ENCODE measurements at places on chromosomes 2 and 18.
A peak's percentile ranks its signal among the peaks of the same experiment; 100 is the strongest.

DNA sequence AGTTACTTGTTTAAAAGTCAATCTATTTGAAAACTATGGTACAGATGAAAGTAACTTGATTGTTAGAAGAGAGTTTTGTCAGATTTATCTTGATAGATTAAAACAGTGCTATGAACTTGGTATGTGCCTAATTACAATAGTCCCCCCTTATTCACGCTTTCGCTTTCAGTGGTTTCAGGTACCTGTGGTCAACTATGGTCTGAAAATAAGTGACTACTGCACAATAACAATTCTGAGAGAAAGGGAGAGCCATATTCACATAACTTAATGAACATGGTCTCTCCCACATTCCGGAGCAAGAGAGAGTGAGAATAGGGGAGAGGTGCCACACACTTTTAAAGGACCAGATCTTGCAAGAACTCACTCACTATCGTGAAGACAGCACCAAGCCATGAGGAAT lies 13.2 kb upstream of the MAP4K4 start:
- no peak for DNase-seq

- no peak for DNase-seq
Observed at GRCh38 chr2:112727276-112728028, 6.6 kb downstream of the NT5DC4 start.

DNA sequence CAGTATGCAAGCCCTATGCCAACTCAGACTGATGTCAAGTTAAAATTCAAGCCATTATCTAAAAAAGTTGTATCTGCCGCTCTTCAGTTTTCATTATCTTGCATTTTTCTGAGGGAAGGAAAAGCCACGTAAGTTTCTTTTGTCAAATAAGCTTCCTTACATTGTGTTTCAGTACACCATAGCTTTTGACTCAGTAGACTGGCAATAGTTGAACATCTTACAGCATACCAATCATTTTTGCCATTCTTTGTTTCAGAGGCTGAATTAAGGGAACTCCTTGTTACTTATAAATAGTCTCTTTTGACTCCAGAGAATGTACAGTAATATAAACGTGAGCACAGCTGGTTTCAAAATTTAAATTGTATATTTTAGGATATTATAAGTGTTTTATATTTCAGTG lies 120.6 kb downstream of the EHBP1 start:
- no peak for DNase-seq

GRCh38 chr18:46488471-46489213 lies 168.4 kb downstream of the LOXHD1 start:
- DNase-seq = no peak

- no peak for DNase-seq
Observed at GRCh38 chr2:148530350-148530749, 114.2 kb upstream of the EPC2 start.

GRCh38 chr2:222525811-222526210 lies 101.5 kb downstream of the SGPP2 start:
- no peak for DNase-seq

DNA sequence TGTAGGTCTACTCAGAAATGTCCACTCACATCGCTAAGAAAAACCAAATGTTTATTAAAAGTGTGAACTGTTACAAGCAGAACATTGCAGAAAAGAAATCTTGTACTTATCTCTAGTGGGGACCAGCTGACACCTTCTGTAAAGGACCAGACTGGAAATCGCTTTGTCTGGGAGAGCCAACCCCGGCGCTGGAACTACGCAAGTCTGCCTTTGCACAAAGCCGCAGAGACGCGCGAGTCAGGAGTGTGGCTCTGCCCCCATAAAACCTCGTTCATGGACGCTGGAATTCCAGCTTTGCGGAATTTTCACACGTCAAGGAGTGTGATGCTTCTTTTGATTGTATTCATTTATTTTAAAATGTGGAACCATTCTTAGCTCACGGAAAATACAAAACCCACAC lies 141.9 kb upstream of the SALL3 start:
- no peak for DNase-seq

DNA sequence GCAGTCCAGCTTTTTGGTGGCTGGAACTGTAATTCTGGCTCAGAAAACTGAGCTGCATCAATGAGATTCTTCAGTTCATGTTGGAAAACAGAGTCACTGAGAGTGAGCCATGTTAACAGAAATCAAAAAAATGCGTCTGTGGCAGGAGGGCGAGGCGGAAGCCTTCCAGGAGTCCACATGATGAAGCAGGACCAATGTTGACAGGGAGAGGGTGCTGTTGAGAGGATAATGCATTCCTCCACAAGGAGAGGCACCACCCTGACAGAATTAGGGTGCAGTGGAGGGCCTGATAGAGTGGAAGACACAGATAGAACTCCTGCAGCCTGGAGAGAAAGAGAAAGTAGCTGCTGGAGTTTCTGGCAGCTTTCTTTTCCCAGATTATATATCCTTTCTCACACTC lies 111.5 kb downstream of the MGAT5 start:
- no peak for DNase-seq

- DNase-seq = no peak
Observed at GRCh38 chr2:136214307-136215200, 96.6 kb upstream of the CXCR4 start.

GRCh38 chr2:227849906-227850305 lies 21.5 kb upstream of the DAW1 start:
- DNase-seq = no peak

GRCh38 chr2:173184031-173185004 lies 108.7 kb downstream of the MAP3K20 start:
- no peak for DNase-seq

DNA sequence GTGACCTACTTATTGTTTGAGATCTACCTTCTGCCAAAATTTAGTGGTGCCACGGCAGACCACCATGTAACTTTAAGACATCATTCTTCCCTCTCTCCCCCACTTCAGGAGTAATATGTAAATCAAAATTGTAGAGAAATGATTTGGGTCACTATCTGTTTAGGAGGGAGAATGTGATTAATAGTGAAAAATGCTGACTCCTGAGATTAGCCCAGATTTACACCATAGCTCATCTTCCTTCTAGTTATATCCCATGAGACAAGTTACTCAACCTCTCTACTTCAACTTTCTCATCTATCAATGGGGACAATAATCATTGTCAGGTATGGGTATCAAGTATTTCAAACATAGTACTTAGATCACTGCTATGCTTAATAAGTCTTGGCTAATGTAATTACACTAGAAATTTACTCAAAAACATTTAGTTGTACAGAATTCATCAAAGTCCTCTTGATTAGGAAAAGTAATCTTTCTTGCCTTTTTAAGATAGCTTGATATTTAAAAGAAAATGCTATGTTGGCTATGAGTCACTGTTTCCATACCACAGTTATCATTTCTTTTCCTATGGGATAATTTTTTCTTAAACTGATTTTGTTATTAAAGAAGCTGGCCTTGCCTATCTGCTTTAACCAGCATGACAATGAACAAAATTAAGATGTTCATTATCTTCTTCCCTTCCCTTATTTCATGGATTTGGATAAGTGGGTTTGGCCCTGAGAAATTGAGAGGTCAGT lies 1038.9 kb upstream of the ZEB2 start:
- no peak for DNase-seq

GRCh38 chr2:43389581-43390466 lies 163.4 kb upstream of the ZFP36L2 start:
- no peak for DNase-seq

DNA sequence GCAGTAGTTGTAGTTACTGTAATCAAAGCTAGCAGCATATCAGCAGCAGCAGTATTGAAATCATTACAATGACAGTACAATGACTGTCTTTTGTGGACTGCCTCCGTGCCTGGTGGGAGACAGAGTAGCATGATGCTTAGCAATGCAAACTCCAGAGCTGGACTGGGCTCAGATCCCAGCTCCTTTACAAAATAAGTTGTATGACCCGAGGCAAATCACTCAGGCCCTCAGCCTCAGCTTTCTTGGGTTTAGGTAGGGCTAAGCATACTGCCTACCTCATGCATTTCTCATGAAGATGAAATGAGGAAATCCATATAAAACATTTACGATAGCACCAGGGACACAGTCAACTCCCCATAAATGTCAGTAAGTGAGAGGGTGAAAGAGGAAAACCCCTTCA lies 170.7 kb downstream of the TTC32 start:
- DNase-seq = no peak

GRCh38 chr2:227819398-227819697 lies 5.7 kb downstream of the CCL20 start:
- no peak for DNase-seq

DNA sequence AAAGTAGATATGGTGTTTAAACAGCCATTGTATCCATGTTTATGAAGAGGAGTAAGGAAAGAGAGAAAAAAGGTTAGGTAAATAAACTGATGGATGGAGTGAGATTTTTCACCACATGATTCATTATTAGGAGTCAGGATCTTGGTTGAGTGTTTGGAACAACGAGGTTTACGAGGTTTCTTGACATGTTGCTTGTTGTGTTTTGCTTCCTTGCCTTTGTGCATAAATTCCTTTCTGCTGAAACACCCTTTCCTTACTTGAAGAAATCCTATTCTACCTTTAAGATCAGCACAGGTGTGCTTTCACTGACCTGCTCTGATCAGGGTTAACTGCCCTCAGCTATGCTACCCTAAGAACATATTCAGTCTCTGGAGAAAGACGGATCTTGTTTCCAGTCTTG lies 66.6 kb downstream of the EFEMP1 start:
- DNase-seq = no peak

DNA sequence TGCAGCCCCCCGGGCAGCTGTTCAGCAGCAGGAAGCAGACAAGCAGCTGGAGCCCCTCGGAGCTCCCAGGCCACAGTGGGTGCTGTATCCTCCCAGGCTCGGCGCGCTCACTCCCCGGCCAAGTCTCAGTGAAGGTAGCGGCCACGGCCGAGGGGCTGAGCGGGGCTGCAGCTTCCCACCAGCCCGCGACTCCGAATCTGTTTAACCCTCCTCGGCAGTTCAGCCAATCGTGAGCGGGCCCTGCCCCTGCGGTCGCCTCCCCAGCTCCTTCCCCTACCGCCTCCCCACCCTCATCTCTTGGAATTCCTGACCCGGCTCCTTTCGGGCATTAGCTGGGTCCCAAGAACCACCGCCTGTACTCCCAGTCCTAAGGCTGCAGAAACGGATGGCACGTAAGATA lies at the start of gene RESP18:
Gene RESP18, minus strand, starts transcription at position 203 of the 400 bp plus-strand sequence.
- DNase-seq = no peak

GRCh38 chr2:230668184-230668938 lies 44.3 kb upstream of the CAB39 start:
- no peak for DNase-seq

- DNase-seq = no peak
Observed at GRCh38 chr2:138298120-138298814, 203.3 kb upstream of the SPOPL start.

GRCh38 chr2:62404913-62405312 lies 101.1 kb downstream of the TMEM17 start:
- no peak for DNase-seq

GRCh38 chr2:26043862-26044696 lies 10.2 kb downstream of the RAB10 start:
- DNase-seq = no peak

DNA sequence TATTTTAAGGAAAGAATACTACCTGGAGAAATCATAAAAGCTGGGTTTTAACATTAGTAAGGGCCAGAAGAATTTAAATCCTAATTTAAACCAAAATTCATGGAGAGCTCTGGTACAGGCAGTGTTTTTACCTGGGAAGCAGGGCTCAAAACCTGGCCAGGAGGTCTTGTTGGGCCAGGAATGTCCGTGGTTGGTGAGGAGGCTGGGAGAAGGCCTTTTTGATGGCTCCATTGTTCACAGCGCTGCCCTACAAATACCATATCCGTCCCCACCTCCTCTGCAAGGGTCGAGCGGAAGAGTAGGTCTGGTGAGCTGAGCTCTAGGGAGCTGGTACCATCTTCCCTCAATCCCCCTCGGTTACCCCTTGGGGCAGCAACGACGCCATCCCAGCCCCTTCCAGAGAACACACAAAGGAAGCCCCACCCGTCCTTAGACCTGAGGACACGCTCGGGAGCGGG lies 10.9 kb upstream of the HOXD1 start:
- no peak for DNase-seq

DNA sequence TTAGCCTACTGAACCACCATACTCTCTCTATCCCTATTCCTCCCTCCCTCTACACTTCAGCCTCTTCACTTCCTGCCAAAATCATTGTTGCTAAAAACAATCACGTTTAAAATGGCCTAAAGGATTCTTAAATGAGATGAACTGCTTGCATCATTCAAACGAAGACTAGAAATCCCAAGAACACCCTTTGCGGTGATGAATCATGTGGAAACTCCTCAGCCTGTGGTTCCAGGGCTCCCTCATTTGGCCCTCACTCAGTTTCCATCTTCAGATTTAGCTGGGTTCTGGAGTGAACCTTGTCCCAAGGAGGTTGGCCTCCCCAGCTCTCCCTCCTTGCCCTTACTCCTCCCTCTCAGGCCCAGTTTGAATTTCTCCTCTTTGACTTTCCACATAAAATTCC lies 125.6 kb upstream of the CDC42EP3 start:
- DNase-seq = no peak

DNA sequence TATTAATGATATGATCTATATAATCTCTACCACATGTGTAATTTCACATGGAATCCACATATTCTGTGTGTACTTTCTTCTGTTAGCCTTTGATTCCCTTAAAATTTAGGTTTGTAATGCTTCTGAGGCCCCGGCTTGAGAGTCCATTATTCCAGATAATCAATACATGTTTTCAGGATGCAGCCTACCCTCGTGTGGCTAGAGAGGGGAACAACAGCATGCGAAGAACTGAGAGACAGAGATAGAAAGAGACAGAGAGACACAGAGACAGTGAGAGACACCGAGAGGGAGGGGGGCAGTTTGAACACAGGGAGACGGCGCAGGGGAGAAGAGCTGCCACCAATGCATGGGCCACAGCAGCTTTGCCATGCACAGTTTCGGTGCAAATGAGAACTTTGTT lies 185.4 kb downstream of the SNTG2 start:
- DNase-seq = no peak

- no peak for DNase-seq
Observed at GRCh38 chr2:8568543-8569302, 113.1 kb upstream of the ID2 start.

DNA sequence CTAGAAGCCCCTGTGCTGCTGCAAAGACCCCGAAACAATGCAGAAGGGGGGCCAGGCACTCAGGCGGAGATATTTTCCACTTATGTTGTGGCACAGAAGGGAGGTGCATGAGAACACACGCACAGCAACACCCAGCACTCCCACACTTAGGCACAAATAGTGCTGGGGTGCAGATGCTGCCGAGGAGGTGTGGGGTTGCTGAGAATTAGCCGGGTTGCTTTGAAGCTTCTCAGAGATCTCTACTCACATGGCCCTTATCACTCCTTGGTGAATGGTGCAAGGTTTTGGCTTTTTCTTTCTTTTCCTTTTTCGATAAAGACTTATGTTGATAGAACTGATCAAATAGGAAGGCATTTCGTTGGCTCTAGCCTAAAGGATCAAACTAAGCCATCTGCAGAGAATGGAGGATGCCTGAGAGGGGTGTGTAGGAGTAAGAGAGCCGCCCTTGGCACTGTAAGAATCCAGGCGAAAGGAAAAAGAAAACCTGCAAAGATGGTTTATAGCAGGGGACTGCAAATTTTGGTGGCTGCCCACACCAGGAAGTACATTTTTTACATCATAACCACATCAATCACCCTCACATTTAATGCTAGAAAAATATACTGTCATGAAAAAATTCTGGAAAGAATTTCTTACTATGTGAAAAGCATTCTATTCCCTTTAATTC lies 27.9 kb upstream of the FHL2 start:
- DNase-seq = no peak

- peak; percentile 38 for DNase-seq
Observed at GRCh38 chr2:219109471-219109870, 48.8 kb upstream of the IHH start.
